ENCODE measurements at places on chromosomes 16 and 17. TPM values are rescaled to one million over a fixed set of nuclear protein-coding genes. Genes with fewer than 3 reads are reported as not detected.

ZNF785 gene
- 5.9 TPM for total RNA-seq

KRTAP4-1 gene
- total RNA-seq: not detected

KCNJ2 gene
- total RNA-seq: 0.25 TPM

KPNA2 gene
- total RNA-seq: 89.4 TPM

SCGB1C2 gene
- total RNA-seq: not detected
